ENCODE measurements at places on chromosomes 16 and 17.

GRCh38 chr16:83520596-83520995 lies 287.2 kb upstream of the HSBP1 start:
- DNase-seq: no peak

- no peak for DNase-seq
Observed at GRCh38 chr17:862582-862981, 80.4 kb downstream of the MRM3 start.

GRCh38 chr17:11205659-11206058 lies 35.4 kb upstream of the SHISA6 start:
- DNase-seq: no peak

- DNase-seq: no peak
Observed at GRCh38 chr16:51419768-51420167, 268.7 kb upstream of the SALL1 start.

- no peak for DNase-seq
Observed at GRCh38 chr17:36946726-36947091, 2.0 kb upstream of the AATF start.

DNA sequence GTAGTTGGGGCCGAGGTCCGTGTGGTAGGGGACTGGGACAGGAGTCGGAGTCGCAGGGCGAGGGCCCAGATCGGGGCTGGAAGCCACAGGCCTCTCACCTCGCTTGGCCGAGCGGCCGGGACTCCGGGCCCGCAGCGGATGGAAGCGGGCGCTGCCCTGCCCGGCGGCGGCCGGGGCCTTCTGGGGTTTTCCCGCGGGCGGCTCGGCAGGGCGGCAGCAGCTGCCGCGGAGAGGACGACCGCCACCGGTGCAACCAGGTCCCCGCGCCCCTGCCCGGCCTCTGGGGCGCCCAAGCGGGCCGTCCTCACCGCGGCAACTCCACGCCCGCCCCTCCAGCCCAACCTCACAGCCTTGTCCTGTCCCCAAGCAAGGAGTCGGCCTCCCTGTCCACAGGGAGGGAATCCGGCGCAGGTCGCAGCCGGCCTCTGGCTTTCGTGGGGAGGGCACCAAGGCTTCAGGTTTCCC lies 15.6 kb upstream of the UTP6 start:
- no peak for DNase-seq

DNA sequence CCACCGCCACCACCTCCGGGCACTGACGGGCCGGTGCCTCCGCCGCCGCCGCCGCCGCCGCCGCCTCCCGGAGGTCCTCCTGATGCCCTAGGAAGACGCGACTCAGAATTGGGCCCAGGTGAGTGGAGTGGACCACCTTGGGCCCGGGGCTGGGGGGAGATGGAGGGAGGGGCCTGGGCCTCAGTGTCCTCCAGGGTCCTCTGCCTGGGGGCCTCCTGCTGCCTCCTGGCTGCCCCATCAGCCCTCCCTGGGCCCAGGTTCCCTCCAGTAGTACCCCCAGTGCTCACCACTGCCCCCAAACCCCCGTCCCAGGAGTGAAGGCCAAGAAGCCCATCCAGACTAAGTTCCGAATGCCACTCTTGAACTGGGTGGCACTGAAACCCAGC lies 19.9 kb downstream of the SPATA32 start:
- DNase-seq: no peak

GRCh38 chr17:61491981-61492380 lies 39.8 kb downstream of the TBX4 start:
- DNase-seq: no peak

DNA sequence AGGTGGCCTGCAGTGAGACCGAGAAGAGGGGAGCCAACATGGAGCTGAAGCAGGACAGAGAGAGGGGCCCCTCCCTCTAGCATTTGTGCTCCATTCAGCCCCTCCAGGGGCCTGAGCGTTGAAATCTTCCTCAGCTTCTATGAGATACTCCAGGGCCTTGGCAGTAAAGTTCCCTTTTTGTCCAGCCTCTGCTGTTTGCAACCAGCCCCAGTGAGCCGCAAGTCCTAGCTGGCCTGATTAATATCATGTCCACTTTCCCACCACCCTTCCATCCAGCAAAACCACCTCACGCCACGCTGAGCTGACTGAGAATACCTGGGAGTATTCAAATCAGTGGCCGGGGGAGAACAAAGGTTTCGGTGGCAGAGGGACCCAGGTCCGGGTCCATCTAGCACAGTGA lies 11.7 kb upstream of the RPH3AL start:
- DNase-seq: no peak

- DNase-seq: no peak
Observed at GRCh38 chr16:75083813-75084212, 32.8 kb downstream of the LDHD start.

GRCh38 chr17:79459003-79459655 lies 151.7 kb downstream of the RBFOX3 start:
- DNase-seq: no peak

- DNase-seq: no peak
Observed at GRCh38 chr16:49108611-49109010, 173.0 kb downstream of the CBLN1 start.

DNA sequence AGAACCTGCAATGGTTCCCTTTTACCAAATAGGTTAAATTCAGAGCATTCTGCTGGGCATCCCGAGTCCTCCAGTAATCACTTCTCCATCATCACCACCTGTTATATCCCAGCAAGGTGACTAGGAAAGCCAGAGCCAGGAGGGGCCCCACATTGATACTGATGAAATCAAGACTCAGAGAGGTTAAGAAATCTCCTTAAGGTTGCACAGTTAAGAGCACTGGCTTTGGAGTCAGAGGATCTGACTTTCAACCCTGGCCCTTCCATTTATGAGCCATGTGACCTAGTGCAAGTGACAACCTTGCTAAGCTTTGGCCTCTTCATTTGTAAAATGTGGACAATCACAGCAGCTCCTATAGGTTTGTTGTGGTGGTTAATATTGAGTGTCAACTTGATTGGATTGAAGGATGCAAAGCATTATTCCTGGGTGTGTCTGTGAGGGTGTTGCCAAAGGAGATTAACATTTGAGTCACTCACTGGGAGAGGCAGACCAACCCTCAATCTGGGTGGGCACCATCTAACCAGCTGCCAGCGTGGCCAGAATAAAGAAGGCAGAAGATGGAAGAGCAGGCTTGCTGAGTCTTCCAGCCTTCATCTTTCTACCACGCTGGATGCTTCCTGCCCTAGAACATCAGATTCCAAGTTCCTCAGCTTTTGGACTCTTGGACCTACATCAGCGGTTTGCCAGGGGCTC lies 194.2 kb upstream of the ASIC2 start:
- no peak for DNase-seq

GRCh38 chr16:22672830-22673210 lies 141.1 kb upstream of the HS3ST2 start:
- DNase-seq: no peak

- DNase-seq: no peak
Observed at GRCh38 chr16:75032655-75033054, 33.8 kb downstream of the ZNRF1 start.

DNA sequence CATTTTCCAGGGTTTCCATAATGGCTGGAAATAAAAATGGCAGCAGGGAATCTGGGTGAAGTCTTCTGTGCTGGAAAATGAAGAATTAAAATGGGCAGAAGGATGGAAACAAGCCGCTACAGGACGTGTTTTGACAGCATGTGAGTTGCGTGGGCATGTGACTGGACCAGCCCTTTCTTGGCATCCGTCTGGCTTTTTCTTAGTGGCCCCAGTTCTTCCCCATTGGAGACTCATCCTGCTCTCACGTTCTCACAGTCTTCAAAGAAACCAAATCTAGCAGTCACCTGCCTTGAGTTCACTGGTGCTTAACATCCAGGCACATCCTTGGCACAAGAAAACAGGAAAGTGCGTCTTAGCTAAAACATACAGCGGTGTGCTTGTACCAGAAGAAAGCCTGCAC lies 180.2 kb upstream of the CACNG5 start:
- no peak for DNase-seq

DNA sequence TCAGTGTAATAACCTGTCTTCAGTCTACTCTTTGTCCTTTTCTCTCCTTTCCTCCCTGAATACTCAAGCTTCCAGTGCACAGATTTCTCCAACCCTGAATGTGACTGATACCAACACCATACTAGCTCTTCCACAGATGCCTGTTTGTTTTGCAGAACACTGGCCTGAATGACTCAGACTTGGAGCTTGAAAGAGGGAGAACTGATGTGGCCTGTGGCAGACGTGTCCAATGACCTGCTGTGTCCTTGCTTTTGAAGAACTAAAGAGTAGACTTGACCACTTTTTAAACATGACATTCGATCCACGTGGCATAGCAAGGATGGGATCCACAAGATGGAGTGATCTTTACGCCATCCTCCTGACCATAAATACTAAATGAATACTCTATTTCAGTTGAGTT lies 361.0 kb downstream of the WWOX start:
- no peak for DNase-seq

GRCh38 chr16:10494343-10495030 lies 85.9 kb downstream of the EMP2 start:
- no peak for DNase-seq

DNA sequence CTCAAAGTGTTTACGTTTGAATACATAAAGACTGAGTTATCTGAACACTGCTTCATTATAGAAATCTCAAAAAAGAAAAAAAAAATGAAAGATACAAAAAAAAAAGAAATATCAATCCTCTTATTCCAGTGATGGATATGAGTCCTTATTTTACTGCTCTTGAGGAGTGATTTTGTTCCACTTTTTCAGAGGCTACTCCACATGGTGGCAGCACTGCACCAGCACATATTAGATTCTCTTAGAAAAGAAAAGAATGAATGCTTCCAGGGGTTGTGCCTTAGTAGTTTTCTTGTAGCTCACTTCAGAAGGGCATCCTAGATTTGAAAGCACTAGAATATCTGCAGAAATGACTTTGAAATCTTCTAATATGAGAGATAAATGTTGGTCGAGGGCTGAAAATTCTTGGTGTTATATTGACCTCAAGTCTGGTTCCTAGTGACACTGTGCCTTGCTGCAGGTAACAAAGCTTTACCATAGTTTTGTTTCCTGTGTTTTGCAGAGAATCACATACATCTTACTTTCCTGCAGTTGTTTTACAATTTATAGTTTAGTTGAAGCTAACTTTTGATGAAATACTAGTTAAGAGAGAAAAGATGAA lies 25.9 kb downstream of the AP2B1 start:
- no peak for DNase-seq

DNA sequence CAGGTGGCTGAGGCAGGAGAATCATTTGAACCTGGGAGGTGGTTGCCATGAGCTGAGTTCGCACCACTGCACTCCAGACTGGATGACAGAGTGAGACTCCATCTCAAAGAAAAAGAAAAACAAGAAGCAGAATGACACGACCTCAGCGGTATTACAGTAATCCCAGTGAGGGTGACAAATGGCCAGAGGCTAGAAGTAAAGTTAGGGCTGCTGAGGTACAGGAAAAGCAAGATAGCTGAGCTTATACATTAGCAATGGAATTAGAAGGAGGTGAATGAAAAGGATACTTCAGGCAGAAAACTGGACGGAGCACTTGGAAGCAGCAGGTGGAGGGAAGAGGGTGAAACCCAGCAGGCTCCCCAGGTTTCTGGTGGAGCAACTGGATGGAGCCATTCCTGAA lies 26.1 kb upstream of the AMZ2 start:
- no peak for DNase-seq

- no peak for DNase-seq
Observed at GRCh38 chr16:51834133-51834532, 683.1 kb upstream of the SALL1 start.

DNA sequence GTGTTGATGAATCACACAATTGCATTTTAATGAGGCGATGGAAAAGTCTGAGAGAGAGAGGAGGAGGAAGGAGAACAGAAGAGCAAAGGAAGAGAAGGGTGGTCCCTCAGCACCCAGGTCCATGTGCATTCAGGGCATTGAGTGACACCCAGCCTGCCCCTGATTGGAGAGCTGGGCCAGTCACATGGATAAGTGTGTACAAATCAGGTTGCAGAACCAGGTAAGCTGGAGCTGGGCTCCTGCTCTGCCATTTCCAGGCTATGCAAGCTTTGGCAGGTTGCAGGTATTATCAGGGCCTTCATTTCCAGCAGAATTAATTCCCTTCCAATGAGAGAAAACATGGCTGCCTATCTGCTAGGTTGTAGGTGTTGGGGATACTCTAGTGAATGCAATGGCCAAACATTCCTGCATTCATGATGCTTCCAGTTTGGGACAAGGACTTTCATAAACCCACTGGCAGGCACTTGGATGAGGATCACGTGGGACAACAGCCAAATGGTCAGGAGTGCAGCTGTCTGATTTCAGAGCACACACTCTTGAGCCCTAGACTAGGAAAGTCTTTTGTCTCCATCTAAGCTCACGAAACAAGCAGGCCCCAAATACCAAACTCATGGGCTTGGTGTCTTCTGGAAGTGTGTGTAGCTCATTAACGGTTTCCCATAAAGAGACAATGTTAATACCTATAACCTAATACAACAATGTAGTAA lies 577.9 kb upstream of the CDH5 start:
- no peak for DNase-seq

DNA sequence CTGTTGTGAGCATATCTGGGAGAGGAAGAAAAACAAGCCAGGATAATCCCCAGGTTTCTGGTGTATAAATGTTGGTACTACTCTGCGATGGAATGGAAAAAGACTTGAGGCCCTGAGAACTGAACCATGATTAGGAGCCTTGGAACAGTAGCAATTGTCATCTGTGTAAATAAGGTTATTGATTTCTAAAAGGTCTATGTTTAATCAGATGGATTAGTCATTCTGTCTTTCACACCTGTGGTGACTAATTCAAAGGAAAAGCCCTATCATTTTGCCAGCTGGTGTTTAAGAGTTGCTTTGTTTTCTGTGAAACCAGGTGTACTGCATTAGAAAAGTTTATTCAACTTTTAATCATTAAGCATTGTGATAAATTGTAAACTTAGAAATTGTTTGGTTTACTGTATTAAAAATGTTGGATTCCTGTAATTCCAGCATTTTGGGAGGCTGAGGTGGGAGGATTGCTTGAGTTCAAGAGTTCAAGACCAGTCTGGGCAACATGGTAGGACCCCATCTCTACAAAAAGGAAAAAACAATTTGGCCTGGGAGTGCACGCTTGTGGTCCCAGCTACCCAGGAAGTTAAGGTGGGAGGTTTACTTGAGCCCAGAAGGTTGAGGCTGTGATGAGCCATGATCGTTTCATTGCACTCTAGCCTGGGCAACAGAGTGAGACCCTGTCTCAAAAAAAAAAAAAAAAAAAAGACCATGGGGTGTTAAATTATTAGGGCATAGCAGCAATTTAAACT lies 29.0 kb upstream of the KPNB1 start:
- no peak for DNase-seq

GRCh38 chr17:80604009-80604669 lies 59.5 kb downstream of the RPTOR start:
- DNase-seq: no peak

DNA sequence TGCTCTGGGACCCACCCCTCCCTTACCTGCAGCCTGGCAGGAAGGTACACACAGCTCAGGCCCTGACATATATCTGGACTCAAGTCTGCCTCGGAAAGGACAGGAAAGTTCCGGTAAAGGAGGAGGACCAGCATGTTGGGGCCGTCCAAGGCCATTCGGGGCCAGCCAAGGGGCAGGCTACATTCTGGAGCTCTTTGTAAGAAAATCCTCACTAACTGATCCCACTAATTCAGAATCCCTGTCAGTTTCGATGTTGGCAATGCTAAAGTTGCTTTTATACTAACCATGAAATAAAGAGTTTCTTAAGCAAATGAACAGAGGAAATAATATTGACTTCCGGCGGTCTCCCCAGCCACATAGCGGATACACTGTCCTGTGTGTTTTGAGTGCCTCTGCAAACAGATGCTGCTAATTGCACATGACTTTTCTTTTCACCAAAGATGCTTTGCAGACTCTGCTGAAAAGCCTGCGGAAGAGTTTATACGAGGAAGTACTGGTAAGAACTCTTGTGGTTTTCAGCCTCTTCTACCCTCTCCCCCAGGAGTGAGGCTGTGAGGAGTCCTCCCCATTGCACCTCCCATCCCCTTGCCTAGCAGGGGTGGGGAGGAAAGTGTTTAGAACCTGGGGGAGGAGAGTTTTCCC lies 54.8 kb downstream of the PLXDC1 start:
- DNase-seq: no peak

- no peak for DNase-seq
Observed at GRCh38 chr17:43722870-43723665, 35.5 kb downstream of the SOST start.

All from activated gamma-delta T cell (primary cell).